Kidney epithelial cell (primary cell): ENCODE measurements at places on chromosomes 5 and 9.

GRCh38 chr5:168962306-168962705, 338.6 kb downstream of the SLIT3 start:
- DNase-seq: no peak

DNA sequence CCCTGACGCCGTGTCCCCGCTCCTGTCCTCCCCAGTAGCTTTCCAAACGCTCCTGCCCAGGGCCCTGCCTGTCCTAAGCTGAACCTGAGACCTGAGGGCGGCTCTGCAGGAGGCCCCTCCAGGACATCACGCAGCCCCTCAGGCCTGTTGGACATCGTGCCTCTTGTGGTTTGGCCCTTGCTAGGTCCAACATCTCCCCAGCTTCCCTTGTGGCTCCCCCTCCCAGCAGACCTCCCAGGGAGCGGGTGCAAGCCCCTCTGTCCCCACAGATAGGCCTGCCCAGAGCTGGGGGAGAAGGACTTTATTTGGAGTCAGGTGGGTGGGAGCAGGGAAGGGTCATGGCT, 4.1 kb downstream of the OBP2B start:
- DNase-seq: no peak

GRCh38 chr5:73448463-73449136, at the start of gene FOXD1:
Gene FOXD1 (minus strand): TSS chr5:73448777. CDS start chr5:73448362, 415 bp downstream.
- DNase-seq: peak; percentile 77

DNA sequence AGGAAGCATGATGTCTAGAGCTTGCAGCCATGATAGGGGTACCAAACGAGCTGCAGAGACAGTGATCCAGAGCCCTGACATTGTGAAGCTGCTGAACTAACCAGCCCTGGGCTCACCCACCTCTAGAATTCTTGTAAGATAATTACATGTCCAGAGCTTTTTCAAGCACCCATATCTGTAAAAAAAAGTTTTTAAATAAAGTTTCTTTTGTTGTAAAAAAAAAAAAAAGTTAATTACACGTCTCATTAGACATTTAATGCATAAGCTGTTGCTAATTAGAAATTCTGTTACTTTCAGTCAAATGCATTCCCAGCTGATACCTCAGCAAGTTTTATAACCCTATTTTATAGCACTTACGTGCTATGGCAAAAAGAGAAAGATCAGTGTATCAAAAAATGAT, 65.6 kb downstream of the C9orf85 start:
- DNase-seq: no peak

GRCh38 chr5:67693956-67694809, 497.6 kb upstream of the CD180 start:
- peak; percentile 7 for DNase-seq
